ENCODE measurements at places on chromosomes 16 and 17.

GRCh38 chr17:39650121-39650579 is 13.2 kb downstream of the STARD3 start:
- no peak for DNase-seq

GRCh38 chr17:46935658-46936266 is 12.8 kb downstream of the GOSR2 start:
- no peak for DNase-seq

DNA sequence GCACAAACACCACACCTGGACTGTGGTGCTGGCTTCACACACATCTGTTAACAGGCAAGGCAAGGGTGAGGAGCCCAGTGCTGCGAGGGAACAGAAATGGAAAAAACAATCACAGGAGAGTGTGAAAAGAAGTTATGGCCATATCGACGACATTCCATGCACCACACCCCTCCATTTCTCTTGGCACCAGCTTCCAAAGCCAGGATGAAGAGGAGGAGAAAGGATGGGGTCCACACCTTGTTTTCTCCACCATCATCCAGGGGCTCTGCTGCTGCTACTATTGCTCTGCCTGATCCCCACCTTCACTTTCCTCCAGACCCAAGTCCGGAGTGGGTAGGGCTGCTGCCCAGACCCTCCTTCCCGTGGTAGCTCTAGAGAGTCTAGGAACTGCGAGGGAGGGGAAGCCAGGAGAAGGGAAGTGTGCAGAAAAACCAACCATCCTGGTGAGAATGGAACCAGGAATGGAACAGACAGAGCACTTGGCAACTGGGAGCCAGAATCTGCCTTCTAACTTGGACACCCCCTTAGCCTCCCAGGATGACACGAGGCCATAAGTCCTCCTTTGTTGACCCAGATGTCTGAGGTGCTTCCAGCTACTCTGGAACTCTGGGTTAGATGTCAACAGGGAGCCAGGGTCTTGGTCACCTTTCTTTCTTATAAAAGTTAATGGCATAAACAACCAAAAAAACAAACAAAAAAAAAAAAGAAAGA is 1.2 kb upstream of the PROCA1 start:
- DNase-seq = no peak

DNA sequence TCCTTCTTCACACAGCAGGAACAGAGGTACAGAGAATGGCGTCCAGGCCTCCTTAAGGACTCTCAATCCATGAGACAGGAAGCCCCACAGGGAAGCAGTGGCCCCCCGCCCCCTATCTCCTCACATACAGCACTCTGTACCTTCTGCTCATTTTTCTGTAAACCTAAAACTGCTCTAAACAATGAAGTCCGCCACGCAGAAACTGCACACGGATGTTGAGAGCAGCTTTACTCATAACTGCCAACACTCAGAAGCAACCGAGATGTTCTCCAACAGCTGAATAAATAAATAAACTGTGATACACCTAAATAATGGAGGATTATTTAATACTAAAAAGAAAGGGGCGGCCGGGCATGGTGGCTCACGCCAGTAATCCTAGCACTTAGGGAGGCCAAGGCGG is 9.9 kb downstream of the TBC1D16 start:
- DNase-seq = no peak

GRCh38 chr16:58094791-58095574 is 34.2 kb downstream of the CFAP20 start:
- DNase-seq = no peak

Data from hepatic stellate cell (primary cell).